Lower lobe of right lung (tissue), 2 donors: ENCODE measurements at places on chromosomes 3 and 15. TPM values are rescaled to one million over a fixed set of nuclear protein-coding genes. Genes with fewer than 3 reads are reported as not detected.

The C3orf18 gene
- total RNA-seq, result 6.7 TPM

The SMCO1 gene
- total RNA-seq, result not detected

The FOXL2 gene
- not detected for total RNA-seq

The DNAH12 gene
- 11.2 TPM for total RNA-seq

DNA sequence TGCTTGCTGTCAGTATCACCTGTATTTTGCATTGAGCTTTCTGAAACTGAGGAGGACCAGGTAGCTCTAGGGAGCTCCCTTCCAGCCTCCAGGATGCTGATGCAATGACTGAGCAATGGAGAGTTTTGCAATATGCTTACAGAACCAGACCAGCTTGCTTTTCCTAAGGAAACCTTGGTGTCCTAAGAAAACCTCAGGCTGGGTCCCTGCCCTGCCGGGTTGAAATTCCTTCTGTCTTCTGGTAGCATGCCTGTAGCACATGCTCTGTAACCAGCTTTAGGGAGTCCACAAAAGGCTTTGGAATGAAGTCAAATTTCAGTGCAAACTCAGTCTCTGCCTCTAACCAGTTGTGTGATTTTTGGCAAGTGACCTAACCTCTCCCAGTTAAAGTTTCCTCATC is 65.8 kb upstream of the GSK3B start:
- no peak overlapping the region for H3K4me3 ChIP-seq
- DNase-seq, result peak; percentile 78
- no peaks in the 10 kb centered on the region for H3K36me3 ChIP-seq
- peak overlapping the region; percentile 56 for H3K27ac ChIP-seq

DNA sequence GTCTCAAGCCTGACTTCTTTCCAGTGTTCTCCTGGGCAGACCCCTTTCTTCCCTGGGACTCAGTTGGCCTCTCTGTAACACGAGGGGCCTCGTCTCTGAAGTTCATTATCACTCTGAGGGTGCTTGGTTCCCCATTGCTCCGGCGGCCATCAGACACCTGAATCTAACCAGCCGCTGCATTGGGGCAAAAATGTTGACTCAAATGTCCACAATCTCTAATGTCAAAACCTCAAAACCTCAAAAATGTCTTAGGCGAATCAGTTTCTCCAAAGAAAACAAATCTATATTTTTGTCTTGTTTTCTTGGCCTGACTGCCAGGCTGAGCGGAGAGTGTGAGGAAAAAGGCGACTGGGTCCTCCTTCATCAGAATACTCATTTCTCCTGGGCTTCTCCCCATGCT is 220.7 kb downstream of the VPS13C start:
- peaks cover 6% of the 10 kb centered on the region for H3K4me1 ChIP-seq
- H3K4me3 ChIP-seq, result no peak overlapping the region
- H3K27ac ChIP-seq, result no peak overlapping the region

GRCh38 chr15:85174521-85174920 is 192.9 kb downstream of the PDE8A start:
- H3K36me3 ChIP-seq, result no peaks in the 10 kb centered on the region
- no peak overlapping the region for H3K4me3 ChIP-seq
- no peak overlapping the region for H3K27ac ChIP-seq
- peaks cover 3% of the 10 kb centered on the region for H3K27me3 ChIP-seq

DNA sequence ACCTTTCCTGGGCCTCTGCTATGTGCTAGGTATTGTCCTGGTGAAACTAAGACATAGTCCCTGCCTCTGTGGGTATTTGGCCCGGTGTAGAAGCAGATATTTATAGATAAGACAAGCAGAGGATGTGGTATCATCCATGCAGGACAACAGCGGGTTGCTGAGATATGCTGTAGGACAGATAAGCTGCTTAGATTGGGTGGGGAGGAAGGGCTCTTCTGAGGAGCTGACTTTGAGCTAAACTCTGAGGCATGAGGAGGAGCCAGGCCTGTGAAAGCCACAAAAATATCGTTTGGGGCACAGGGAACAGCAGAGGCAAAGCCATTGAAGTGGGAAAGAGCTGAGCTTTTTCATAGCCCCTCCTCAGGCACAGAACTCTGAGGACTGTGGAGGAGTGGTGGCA is 492.5 kb upstream of the CFAP20DC start:
- H3K4me3 ChIP-seq, result no peak overlapping the region
- no peaks in the 10 kb centered on the region for H3K27me3 ChIP-seq
- H3K27ac ChIP-seq, result no peak overlapping the region
- DNase-seq, result no peak
- H3K36me3 ChIP-seq, result no peaks in the 10 kb centered on the region
- H3K4me1 ChIP-seq, result no peaks in the 10 kb centered on the region

GRCh38 chr3:181610973-181611265 is 100.8 kb upstream of the SOX2 start:
- no peaks in the 10 kb centered on the region for H3K36me3 ChIP-seq
- H3K27me3 ChIP-seq, result no peaks in the 10 kb centered on the region
- no peaks in the 10 kb centered on the region for H3K4me1 ChIP-seq
- H3K27ac ChIP-seq, result no peak overlapping the region
- no peak for DNase-seq

DNA sequence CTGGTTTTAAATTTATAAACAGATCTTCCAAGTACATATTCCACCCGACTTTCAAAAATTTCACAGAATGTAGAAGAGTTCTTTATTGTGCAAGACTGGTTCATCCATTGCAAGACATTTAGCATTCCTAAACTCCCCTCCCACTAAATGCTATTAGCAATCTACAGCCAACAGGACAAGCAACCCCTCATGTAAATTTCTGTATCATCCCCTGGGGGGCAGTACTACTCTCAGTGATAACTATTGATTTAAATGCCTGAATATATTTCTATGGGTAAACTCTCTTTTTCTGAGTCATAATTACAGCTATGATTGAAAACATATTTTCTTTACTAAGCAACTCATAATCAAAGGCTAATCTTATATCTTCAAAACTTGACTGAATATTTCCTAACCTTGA is 10.7 kb upstream of the SLC15A2 start:
- H3K4me3 ChIP-seq, result no peak overlapping the region
- H3K4me1 ChIP-seq, result no peaks in the 10 kb centered on the region
- H3K27me3 ChIP-seq, result no peaks in the 10 kb centered on the region
- H3K36me3 ChIP-seq, result no peaks in the 10 kb centered on the region
